ENCODE measurements at places on chromosomes 12 and 14.

DNA sequence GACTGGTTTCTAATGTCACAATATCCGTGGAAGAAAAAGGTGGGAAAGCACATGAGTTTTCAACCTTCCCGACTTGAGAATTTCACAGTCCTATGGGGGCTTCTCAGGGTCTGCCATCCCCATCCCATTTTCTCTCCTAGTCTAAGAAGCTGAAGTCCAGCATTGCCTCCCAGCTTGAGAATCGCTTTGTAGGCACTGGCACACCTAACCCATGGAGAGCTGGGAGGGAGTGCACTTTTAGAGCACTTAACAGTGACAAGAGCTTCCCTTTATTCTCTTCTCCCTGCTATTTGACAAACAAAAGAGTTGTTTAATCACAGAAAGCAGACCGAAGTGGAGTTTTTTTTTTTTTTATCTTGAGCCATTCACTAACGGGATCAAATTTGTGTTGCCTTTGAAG lies 22.8 kb upstream of the SRRM4 start:
- DNase-seq = no peak

GRCh38 chr12:120041386-120042231 lies 52.6 kb downstream of the BICDL1 start:
- DNase-seq = no peak

- peak; percentile 77 for DNase-seq
These were observed 581 bp downstream of the PAPOLA start for GRCh38 chr14:96502621-96503305.

GRCh38 chr12:131986910-131987309 lies 37.2 kb downstream of the EP400 start:
- no peak for DNase-seq

GRCh38 chr12:79378496-79378895 lies 312.3 kb downstream of the PAWR start:
- no peak for DNase-seq

GRCh38 chr12:76260390-76260748 lies 87.8 kb downstream of the BBS10 start:
- no peak for DNase-seq

DNA sequence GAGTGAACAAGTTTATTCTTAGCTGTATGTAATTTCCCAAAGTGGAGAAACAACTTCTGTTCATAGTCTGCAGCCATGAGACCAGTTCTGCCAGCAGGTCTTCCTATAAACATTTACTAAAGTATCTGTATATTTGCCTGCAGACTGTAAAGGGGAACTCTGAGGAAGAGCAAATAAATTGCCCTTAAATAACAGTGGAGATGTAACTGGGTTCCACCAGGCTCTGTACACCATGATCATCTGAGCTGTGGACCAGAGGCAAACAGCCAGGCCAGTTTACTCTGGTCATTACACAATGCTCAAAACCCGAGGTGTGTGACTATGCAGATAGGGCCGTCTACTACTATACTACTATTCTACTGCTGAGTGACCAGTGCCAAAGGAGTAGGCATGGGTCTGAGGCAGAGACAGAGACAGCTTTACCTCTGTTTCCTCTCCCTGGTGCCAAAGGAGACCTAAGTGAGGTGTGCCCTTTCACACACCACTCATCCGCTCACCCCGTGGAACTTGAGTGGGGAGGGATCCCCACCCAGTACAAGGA lies 21.1 kb upstream of the CERS5 start:
- DNase-seq = no peak

- DNase-seq = no peak
These were observed 52.1 kb downstream of the DERA start for GRCh38 chr12:15963271-15963670.

- DNase-seq = no peak
These were observed 6.1 kb upstream of the HELB start for GRCh38 chr12:66296176-66296683.

DNA sequence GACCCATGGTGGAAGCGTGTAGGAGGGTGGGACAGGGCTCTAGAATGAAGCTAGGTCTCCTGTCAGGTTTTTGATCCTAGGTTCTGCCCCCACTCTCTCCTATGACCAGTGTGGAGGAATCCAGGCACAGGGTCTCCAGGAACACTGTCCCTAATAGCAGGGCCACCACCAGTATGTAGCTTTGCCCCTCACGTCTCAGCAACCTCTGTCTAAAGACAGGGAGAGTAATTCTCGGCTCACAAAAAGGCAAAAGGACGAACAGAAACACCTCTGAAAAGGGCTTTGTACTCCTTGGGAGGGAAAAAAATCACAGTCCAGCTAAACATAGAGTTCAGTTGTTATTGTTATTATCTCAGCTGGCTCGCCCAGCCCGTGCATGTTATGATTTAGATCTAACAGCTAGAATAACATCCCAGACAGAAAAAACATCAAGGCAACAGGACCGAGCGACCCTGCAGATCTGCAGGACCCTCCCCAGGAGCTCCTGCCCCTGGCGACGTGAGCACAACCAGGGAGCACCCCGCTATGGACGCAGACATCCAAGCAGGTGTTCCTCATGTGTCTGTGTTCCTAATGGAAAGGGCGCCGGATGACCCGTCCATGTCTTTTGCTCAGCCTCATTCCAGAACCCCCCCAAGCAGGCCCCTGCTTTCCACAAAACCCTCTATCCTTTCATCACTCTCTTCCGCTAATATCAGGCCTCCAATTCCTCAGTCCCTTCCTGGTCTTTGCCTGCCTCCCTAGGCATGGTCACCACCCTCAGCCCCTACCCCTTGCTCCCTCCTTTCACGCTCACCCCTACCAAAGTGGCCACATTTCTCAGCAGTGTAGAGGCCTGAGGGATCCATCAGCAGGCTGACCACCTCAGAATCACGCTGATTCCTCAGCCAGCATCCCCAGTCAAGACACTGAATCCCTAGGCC lies 14.2 kb upstream of the SLC6A12 start:
- peak; percentile 25 for DNase-seq

- DNase-seq = no peak
These were observed 716 bp upstream of the PTGDR start for GRCh38 chr14:52266782-52267181.
